T-helper 2 cell (primary cell): ENCODE measurements at places on chromosomes 11 and 22.

DNA sequence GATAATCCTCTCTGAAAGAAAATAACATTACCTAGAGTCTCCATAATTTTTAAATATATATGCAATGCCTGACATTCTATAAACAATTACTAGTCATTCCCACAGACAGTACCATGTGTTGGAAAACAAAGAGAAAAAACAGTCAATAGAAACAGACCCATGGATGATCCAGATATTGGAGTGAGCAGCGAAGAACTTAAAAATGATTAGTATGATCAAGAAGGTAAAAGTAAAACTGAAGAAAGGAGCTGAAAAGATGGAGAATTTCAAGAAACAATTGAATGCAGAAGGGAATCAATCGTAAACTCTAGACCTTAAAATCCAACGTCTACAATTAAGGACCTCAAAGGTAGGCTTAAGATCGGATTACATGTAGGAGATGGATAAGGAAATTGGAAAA is 330.6 kb downstream of the SHANK2 start:
- no peak for DNase-seq

GRCh38 chr11:130629039-130629438 is 180.6 kb downstream of the ADAMTS15 start:
- DNase-seq: no peak

DNA sequence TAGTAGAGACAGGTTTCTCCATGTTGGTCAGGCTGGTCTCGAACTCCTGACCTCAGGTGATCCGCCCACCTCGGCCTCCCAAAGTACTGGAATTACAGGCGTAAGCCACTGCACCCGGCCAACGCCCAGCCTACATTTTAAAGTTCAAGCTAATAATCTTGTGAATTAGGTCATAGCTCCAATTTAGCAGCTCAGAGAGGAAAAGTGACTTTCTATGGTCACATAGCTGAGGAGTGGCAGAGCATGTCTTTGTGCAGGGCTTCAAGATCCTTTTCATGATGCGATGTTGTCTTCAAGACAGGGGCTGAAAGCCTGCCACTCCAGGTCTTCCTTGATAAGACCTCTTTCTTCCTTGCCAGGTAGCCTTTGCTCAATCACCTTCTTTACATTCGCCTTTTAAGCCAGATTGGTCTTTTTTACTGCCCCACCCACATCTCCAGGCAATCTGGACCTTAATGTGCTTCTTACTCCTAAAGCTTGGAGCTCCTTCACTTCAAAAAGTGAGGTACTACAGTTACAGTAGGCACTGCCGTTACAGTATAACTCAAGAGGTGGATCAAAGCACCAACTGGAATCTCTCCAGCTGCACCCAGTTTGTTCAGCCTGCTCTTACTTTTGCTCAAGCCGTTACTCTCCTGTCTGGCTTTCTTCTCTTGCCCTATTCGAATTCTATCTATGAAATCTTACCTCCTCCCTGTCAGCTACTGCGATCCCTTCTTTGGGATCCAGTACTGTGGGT is 18.2 kb downstream of the YWHAH start:
- DNase-seq: no peak

DNA sequence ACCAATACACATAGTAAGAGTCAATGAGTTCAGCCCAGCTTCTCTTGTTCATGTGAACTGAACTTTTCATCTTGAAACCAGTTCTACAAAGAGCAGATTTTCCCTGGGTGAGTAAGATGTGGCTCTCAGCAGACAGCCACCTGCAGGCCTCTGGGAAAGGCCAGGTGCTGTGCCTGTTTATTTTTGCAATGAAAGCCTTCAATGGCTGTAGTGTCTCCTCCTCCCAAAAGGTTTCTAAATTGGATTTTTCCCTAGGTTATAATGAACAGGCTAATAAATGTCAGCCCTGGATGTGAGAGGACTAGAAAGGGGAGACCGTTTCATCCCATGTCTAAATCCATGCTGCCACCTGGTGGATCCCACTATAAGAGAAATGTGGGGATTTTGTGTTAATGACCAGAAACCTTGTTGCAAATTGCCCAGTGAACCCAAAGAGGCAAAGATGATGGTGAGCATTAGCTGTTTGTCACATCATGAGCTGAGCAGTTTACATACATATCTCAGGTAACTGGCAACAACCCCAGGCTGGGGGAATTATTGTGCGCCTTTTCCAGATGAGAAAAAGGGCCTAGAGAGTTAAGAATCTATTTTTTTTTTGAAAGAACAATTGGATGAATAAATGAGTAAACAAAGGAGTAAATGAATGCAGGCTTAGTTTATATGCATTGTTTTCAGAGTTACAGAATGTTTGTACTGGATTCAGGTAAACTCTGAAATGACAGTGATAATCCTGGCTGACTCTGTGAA is 12.7 kb downstream of the C11orf91 start:
- no peak for DNase-seq

DNA sequence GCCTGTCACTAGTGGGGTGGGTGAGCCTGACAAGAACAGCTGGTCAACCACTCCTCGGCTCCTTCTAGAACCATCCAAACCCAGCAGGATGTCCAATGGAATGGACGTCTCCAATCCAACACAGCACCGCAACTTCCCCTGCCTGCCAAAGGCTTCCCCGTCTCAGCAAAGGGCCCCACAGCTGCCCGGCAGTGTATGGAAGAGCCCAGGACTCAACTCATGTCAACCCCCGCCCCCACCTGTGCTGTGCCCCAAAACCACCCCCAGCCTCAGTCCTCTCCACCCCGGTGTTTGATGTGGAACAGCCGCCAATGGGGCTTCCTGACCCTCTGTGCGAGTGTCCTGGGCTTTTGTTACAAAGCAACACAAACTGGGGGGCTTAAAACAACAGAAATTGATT is 223.8 kb downstream of the CTTN start:
- DNase-seq: no peak

DNA sequence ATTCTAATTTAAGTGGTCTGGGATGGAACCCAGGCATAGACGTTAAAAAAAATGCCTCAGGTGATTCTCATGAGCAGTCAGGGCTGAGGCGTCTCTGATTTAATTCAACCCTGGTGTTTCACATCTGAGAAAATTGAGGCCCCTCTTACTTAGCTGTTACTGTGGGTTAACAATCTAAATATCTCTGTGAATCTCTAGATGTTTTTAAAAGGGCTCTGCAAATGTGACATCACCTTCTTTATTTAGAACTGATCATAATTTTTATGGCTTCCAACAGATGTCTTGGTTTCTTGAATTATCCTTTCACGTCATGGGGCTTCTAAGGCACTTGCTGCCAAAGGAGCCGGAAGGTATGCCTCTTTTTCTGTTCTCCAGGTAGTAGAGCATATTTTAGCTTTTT is 76.1 kb upstream of the LIN7C start:
- no peak for DNase-seq

DNA sequence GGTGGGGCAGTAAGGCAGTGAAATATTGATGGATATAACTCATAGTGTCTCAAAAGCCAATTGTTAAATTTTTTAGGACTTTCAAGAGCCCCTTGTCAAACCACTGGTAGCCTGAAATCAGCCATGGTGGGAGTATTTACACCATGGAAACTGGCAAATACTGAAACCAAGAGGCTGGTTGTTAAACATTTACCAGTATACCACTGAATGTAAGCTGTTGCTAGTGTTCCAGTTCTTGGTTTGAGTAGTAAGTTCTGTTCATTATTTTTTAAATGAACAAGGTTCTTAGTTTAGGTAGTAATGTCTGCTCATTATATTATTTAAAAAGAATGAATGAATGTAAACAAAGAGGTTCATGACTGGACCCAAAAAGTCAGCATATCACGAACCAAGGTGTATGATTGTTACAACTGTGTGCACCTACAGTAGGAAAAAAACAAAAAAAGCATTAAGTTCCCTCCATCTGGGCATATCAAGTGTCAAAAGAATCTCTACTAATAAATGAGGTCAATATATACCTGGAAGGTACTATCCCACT is 4.5 kb upstream of the EIF3F start:
- DNase-seq: no peak

DNA sequence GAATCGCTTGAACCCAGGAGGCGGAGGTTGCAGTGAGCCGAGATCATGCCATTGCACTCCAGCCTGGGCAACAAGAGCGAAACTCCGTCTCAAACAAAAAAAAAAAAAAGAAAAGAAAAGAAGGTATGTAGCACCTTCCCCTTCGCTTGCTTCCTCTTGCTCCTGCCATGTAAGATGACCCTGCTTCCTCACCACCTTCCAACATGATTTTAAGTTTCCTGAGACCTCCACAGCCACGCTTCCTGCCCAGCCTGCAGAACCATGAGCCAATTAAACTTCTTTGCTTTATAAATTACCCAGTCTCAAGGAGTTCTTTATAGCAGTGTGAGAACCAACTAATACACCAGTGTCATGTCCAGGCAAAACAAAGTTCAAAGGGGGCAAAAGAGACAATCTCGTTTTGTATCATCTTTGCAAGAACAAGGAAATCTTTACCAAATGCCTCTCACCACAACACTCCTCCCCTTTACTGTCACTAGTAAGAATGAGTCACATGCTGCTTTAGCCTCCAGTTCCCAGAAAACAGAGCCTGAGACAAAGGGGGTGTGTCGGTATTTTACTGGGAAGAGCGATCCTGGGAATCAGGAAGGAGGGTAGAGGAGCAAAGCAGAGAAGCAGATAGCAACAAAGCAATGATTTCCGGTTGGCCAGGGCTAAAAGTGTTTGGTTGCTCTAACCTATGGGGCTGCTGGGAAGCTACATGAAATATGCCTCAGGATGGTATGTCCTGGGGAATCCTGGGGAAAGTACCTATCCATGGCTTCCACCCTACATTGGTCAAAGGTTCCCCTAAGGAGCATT is 10.5 kb upstream of the MCHR1 start:
- DNase-seq: no peak

DNA sequence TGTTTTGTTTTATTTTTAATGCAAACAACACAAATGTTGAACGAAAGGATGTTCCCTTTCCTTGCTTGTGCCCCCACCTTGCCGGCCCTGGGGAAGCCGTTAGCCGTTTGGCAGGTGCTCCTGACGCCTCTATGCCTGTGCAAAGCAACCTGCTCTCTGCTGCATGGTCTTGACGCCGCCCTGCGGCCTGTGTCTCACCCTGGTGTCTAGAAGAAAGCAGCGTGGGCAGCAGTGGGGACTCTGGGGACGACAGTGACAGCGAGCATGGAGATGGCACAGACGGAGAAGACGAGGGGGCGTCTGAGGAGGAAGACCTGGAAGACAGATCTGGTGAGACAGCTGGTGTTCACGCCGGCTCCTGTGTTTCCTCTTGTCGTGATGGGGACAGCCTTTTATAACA is 5.5 kb downstream of the PHRF1 start:
- no peak for DNase-seq

DNA sequence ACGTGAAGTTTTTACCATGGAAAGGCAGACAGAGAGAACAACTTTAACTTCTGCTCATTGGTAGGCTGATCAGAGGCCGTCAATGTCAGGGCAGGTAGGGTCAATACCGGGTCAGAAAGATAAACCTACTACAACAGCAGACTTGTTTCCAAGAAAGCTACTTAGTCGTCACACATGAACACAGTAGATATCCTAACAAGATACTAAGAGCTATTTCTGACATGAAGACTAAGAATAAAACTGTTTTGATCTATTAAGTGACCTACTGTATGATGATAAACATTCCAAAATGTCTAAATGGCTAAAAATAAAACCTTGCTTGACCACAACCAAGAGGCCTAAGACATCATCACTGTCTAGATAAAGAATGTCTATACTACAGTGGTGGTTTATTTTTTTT is 231.3 kb downstream of the CADM1 start:
- no peak for DNase-seq

- no peak for DNase-seq
Observed at GRCh38 chr11:93727985-93728791, 13.1 kb downstream of the TAF1D start.
